ENCODE measurements at places on chromosomes 12 and 14. TPM values are rescaled to one million over a fixed set of nuclear protein-coding genes. Genes with fewer than 3 reads are reported as not detected.

GRCh38 chr12:10214895-10215267 is 2.2 kb downstream of the GABARAPL1 start:
- no peak for DNase-seq

DNA sequence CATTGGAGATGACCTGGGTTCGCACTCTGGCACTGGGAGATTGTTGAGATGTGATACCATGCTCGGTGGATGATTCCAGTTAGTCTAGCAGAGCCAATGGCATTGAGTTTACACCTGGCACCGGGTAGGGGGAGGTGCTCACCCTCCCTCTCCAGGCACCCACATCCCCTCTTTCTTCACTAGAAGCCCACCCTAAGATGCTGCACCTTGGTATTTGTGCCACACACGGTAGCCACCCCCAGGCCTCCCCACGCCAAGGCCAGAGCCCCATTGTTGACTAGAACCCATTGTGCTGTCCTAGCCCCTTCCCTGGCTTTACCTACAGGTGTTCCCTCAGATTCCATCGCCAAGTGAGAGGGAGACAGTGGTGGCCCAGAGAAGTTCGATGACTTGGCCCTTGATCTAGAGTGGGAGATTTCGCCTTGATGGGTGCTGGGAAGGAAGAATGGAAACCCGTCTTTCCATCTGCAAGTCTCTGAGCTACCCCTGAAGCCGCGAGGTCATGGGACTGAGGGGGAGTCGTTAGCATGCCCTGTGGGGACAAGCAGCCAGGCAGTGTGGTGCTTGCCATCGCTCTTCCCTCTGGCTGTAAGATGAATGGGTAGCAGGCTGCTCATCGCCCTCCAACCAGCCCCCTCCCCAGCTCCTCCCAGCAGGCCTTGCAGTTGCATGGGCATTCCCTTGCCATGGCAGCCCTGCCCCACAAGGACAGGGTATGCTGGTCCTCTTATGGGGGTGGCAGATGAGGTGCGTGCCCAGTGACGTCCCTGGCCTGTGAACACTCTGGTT is 8.7 kb downstream of the CCND2 start:
- no peak for DNase-seq

DNA sequence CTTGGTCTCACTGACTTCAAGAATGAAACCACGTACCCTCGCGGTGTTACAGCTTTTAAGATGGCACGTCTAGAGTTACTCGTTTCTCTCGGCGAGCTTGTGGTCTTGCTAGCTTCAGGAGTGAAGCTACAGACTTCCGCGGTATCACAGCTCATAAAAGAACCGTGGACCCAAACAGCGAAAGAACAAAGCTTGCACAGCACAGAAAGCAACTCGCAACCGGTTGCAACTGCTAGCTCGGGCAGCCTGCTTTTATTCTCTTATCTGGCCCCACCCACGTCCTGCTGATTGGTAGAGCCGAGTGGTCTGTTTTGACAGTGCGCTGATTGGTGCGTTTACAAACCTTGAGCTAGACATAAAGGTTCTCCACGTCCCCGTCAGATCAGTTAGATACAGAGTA is 4.2 kb upstream of the CLEC4C start:
- DNase-seq = no peak

DNA sequence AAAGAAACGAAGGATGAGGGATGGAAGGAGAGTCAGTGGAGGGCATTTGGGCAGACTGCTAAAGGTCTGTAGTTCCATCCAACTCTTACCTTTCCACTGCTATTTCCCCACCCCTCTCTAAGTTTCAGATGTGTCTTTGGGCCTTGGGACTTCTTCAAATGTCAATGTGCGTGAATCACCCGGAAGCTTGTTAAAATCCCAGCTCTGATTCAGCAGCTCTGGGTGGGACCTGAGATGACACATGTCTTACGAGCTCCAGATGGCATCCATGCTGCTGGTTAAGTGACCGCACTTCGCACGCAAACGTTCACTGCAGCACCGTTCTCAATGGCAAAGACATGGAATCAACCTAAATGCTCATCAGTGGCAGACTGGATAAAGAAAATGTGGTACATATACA is 309.9 kb downstream of the VRK1 start:
- no peak for DNase-seq

MGAT2 gene
- total RNA-seq = 37.3 TPM

ZNF385A gene
- 17.5 TPM for total RNA-seq
